A673 (cell line): ENCODE measurements at places on chromosomes 13 and 19. TPM values are rescaled to one million over a fixed set of nuclear protein-coding genes. Genes with fewer than 3 reads are reported as not detected.
A peak's percentile ranks its signal among the peaks of the same experiment; 100 is the strongest.

- H3K27ac ChIP-seq, result no peak overlapping the region
- H3K36me3 ChIP-seq, result no peaks in the 10 kb centered on the region
- H3K4me1 ChIP-seq, result peaks cover 32% of the 10 kb centered on the region
- DNase-seq, result no peak
Measured at GRCh38 chr19:46907880-46908279, 47.1 kb downstream of the ARHGAP35 start.

GRCh38 chr19:8585894-8586750, 8.9 kb upstream of the MYO1F start:
- H3K27me3 ChIP-seq, result no peaks in the 10 kb centered on the region
- H3K27ac ChIP-seq, result no peak overlapping the region
- no peaks in the 10 kb centered on the region for H3K36me3 ChIP-seq
- no peak overlapping the region for H3K4me3 ChIP-seq
- DNase-seq, result peak; percentile 83

DACH1 gene
- total RNA-seq, result 0.11 and 0.22 TPM in 2 replicates

TMEM147 gene
- 105 and 115 TPM in 2 replicates for total RNA-seq
